ENCODE measurements at places on chromosomes 12 and 14. TPM values are rescaled to one million over a fixed set of nuclear protein-coding genes. Genes with fewer than 3 reads are reported as not detected.

The DNAI7 gene
- 0.47 TPM for total RNA-seq

- H3K27me3 ChIP-seq, result no peaks in the 10 kb centered on the region
- H3K4me3 ChIP-seq, result peak overlapping the region; percentile 67
- H3K27ac ChIP-seq, result peak overlapping the region; percentile 86
- H3K4me1 ChIP-seq, result peaks cover 25% of the 10 kb centered on the region
- DNase-seq, result peak; percentile 67
- peaks cover 18% of the 10 kb centered on the region for H3K36me3 ChIP-seq
Observed at GRCh38 chr12:121673013-121673511, 3.6 kb upstream of the MORN3 start.

GRCh38 chr12:98939350-98939749, 294.3 kb downstream of the APAF1 start:
- H3K27ac ChIP-seq, result no peak overlapping the region
- no peak for DNase-seq
- no peaks in the 10 kb centered on the region for H3K4me1 ChIP-seq
- H3K36me3 ChIP-seq, result no peaks in the 10 kb centered on the region

- no peak for DNase-seq
- no peaks in the 10 kb centered on the region for H3K36me3 ChIP-seq
- no peak overlapping the region for H3K4me3 ChIP-seq
- H3K27ac ChIP-seq, result no peak overlapping the region
- no peaks in the 10 kb centered on the region for H3K4me1 ChIP-seq
Observed at GRCh38 chr14:96238676-96239265, 17.2 kb upstream of the BDKRB1 start.

DNA sequence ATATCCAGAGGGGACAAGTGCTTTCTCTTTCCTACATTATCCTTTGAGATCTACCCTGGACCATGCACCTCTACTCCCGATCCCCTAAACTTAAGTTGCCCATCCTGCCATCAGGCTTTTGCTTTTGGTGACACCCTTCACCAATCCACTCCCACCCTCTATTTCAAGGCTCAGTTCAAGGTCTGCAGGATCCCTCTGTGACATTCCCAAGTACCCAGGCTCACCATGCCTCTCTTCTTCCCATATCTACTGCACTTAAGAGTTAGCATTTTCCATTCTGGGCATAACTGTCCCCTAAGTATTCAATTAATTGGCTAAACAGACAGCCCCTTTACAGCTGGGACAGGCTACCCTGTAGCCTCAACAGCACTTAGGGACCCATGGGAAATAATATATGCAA, 3.1 kb downstream of the NFYB start:
- no peak for DNase-seq
- H3K27me3 ChIP-seq, result no peaks in the 10 kb centered on the region

DNA sequence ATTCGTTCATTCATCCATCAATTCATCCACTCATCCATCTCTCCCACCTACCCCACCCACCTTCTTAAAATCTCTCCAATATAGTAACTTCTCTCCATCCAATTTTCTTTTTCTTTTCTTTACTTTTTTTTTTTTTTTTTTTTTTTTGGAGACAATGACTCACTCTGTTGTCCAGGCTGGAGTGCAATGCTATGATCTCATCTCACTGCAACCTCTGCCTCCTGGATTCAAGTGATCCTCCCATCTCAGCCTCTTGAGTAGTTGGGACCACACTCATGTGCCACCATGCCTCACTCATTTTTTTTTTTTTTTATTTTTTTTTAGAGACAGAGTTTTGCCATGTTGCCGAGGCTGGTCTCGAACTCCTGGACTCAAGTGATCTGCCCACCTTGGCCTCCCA, 118.4 kb downstream of the SUDS3 start:
- no peaks in the 10 kb centered on the region for H3K36me3 ChIP-seq
- peaks cover 8% of the 10 kb centered on the region for H3K4me1 ChIP-seq

GRCh38 chr12:6092784-6093722, 31.4 kb downstream of the VWF start:
- peaks cover 27% of the 10 kb centered on the region for H3K4me1 ChIP-seq
- peaks cover 14% of the 10 kb centered on the region for H3K27me3 ChIP-seq
- H3K36me3 ChIP-seq, result peaks cover 7% of the 10 kb centered on the region
